Activated CD4-positive, alpha-beta memory T cell treated with anti-CD3 and anti-CD28 coated beads, Interleukin-2, amount 10 ng/mL, durations not matched to agents 7 days and 5 days (primary cell): ENCODE measurements at places on chromosomes 2 and 18. TPM values are rescaled to one million over a fixed set of nuclear protein-coding genes. Genes with fewer than 3 reads are reported as not detected.

FAM237A gene
- not detected for total RNA-seq

HOXD4 gene
- not detected for total RNA-seq

KCNG2 gene
- total RNA-seq, result not detected

DNA sequence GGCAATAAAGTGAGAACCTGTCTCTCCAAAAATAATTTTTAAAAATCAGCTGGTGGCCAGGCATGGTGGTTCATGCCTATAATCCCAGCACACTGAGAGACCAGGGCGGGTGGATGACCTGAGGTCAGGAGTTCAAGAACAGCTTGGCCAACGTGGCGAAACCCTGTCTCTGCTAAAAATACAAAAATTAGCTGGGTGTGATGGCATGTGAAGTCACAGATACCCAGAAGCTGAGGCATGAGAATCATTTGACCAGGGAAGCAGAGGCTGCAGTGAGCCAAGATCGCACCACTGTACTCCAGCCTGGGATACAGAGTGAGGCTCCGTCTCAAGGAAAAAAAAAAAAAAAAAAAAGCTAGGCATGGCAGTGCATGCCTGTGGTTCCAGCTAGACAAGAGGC is 7.4 kb upstream of the GPR75 start:
- DNase-seq, result no peak

- DNase-seq, result no peak
Measured at GRCh38 chr2:136051725-136052048, 66.3 kb upstream of the DARS1 start.

DNA sequence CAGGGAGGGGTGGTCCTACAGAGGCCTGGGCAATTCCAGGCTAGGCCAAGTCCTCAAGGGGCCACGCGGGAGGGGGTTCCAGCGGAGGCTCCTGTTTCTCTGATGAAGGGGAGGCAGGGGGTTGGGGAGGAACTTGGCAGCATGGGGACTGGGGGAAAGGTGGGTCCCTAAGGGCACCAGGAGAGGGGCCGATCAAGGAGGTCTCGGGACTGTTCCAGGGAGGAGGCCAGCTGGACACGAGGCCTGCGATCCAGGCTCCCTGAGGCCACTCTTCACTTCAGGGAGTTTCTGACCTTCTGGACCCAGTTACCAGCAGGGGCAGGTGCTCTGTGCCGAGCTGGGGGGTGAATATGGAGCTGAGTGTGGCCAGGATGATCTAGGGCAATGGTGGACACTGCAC is 71.5 kb downstream of the ASB1 start:
- DNase-seq, result no peak

DNA sequence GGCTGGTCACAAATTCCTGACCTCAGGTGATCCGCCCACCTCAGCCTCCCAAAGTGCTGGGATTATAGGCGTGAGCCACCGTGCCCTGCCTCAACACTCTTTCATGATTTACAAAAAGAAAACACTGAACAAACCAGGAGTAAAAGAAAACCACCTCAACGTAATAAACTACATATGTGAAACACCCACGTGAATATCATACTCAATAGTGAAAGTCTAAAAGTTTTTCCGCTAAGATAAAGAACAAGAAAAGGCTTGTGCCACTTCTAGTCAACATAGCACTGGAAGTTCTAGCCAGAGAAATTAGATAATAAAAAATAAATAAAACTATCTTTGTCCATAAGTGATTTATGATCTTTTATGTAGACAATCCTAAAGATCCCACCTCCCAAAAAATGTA is 68.5 kb downstream of the ROCK2 start:
- DNase-seq, result no peak

DNA sequence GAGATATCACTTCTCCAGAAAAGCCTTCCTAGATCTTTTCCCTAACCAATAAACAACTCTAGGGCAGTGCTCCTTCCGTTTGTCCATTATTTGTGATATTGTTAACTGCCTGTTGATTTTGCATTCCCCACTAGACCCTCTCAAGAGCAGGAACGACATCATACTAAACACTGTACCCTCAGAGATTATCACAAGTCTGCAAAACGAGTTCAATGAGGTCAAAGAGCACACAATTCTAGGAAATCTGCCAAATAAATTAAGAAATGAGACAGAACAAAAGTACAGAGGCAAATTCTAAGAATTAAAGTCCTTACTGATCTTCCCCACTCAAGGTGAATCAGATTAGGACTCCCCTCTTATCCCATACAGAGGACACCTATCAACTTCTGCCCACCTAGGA is 7.6 kb downstream of the RTTN start:
- DNase-seq, result no peak
